ENCODE measurements at places on chromosomes 2 and 18.
A peak's percentile ranks its signal among the peaks of the same experiment; 100 is the strongest.

GRCh38 chr2:78532762-78533379 lies 492.6 kb upstream of the REG3G start:
- no peak for DNase-seq

GRCh38 chr18:50875966-50876536 lies 2.9 kb upstream of the ME2 start:
- no peak for DNase-seq

- DNase-seq = no peak
Observed at GRCh38 chr2:128600581-128601297, 282.1 kb upstream of the HS6ST1 start.

DNA sequence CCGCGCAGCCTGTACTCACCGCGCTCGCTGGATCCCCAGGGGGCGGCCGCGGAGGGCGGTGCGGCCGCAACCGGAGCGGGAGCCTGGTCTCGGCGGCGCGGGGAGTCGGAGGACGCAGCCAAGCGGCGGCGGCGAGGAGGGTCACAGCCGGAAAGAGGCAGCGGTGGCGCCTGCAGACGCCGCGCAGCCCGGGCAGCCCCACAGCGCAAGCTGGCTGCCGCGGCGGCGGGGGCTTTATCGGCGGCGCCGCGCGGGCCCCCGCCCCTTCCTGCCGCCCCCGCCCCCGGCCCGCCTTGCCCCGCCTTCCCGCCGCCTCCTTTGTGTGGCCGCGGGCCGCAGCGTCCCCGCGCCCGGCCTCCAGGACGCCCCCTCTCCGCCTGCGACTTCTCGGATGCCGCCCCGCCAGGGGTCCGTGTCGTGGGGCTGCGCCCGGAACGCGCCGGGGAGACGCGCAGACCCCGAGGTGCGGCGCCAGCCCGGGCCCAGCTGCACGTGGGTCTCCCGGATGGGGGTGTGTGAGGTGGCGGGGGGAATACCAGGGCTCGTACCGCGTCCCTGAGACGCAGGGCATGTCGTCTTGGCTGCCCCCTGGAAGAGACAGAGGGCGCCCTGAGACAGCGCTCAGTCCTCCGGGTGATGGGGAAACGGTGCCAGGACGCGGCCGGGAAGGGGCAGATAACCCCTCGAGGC lies at the start of gene SERPINE2:
Gene SERPINE2 (minus strand): TSS at position 207 of the 690 bp plus-strand sequence. CDS start 37,386 bp downstream, outside the sequence.
- DNase-seq = no peak

DNA sequence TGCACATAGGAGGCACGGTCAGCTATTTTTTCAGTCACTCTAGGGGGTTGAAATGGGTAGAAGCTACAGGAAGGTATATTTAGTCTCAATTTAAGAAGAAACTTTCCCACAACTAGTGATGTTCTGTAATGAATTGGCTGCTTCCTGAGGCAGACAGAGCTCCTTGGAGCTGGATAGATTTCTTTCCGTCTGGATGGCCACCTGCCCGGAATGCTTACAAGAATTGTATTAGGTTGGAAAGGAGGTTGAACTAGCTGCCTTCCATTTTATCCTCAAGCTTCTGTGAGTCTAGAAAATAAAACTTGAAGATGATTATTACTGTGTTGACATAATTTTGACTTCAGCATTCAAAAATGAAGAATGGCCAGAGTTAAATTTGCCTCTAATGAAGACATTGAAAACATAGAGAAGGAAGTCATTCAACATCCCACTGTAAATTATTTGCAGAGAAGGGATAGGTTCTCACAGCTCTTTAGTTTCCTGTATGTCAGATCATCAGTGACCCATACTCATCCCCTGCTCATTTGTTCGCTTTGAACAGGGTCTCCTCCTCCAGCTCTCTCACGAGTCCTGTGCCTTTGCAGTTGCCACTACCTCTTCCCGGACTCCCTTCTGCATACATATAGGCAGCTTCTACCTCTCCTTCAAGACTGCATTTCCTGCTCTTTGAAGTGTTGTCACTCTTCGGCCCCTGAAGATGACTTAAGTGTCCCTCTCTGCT lies 88.8 kb downstream of the CRIM1 start:
- DNase-seq = peak; percentile 67

GRCh38 chr2:239712755-239713154 lies 311.9 kb upstream of the HDAC4 start:
- no peak for DNase-seq

GRCh38 chr2:42029639-42030199 lies 18.1 kb upstream of the PKDCC start:
- DNase-seq = no peak

DNA sequence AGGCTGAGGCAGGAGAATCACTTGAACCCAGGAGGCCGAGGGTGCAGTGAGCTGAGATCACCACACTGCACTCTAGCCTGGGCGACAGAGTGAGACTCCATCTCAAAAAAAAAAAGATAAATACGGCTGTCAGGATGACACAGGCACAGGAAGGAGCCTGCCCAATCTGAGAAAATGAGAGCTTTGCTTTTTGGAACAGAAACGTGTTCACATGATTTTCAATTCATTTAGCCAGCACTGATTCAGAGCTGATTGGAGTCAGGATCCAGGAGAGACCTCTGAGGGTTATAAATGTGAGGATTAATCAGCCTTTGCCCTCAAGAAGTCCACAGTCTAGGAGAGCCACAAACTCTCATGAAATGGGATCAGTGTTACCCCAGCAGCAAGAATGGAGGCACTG lies 6.9 kb upstream of the SMAD7 start:
- no peak for DNase-seq

GRCh38 chr2:141021109-141021508 lies 1109.7 kb downstream of the LRP1B start:
- peak; percentile 54 for DNase-seq

GRCh38 chr2:157835006-157835405 lies 41.1 kb downstream of the ACVR1 start:
- DNase-seq = no peak

DNA sequence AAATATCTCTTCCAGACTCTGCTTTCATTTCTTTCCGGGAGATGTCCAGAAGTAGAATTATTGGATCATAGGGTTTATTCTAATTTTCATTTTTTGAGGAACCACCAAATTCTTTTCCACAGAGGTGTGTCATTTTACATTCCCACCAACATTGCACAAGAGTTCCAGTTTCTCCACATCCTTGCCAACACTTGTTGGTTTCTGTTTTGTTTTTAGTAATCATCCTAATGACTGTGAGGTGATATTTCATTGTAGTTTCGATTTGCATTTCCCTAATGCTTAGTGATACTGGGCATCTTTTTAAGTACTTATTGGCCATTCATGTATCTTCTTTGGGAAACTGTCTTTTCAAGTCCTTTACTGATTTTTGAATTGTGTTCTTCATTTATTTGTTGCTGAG lies 513.1 kb downstream of the PARD3B start:
- DNase-seq = no peak

DNA sequence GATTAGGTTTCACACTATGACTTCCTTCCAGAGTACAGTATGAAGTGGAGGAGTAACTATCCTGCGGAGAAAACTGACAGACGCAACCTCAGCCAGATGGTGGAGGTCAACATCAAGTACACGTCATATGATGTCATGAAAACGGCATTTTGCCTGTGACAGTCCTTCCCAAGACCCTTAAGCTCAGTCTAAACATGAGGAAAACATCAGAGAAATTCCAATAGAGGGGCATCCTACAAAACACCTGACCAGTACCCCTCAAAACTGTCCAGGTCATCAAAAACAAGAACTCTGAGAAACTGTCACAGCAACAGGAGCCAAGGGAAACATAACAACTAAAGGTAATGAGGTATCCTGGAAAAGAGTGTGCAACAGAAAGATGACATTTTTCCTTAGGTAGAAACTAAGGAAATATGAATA lies 1.7 kb downstream of the RNU4ATAC start:
- DNase-seq = no peak

Data from astrocyte of the cerebellum (primary cell).